Right atrium auricular region (tissue), 2 donors: ENCODE measurements at places on chromosomes 1 and 21. TPM values are rescaled to one million over a fixed set of nuclear protein-coding genes. Genes with fewer than 3 reads are reported as not detected.

DNA sequence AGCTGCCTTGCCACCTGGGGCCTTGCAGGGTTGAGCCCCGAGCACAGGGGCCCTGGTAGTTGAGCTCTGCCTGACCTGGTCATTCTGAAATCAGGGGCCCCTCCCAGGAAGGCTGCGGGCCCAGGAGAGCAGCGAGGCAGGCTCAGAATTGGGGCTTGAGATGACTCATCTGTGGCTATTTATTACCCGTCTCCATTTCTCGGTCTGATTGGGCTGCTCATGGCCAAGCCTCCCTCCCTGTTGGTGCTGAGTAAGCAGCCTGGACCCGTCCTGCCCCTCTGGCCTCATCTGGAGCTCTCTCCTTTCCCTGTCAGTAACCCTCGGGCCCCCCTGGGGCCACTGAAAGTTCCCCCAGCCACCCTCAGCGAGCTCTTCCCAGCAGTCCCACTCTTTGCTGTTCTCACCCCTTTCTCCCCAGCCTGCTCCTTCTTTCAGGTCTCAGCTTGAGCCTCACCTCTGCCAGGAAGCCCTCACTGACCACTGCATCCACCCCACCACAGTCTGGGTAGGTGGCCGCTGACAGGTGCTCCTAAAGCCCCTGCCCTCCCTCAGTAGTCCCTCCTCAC is 11.0 kb upstream of the TNFRSF8 start:
- DNase-seq, result peak; percentile 81

DNA sequence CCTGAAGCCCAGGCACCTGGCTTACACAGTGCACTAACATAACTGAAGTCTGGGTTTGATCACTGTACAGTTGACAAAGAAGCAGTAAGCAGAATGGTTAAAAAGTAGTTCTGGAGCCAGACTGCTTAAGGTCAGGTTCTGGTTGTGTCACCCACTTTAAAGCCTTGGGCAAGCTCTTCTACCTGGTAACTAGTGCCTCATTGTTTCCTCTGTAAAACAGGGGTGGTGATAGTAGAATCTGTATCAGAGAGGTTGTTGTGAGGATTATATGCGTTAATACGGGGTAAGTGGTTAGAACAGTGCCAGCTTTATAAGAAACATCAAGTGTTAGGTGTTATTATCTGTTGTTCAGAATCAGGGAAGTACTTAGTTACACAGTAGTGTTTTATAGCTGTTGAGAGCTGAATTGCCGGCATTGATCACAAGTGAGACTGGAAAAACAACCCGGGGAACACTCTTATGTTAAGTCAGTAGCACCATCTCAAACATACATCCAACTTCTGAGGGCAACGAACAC is 3.7 kb downstream of the BACH1 start:
- no peak for DNase-seq

DNA sequence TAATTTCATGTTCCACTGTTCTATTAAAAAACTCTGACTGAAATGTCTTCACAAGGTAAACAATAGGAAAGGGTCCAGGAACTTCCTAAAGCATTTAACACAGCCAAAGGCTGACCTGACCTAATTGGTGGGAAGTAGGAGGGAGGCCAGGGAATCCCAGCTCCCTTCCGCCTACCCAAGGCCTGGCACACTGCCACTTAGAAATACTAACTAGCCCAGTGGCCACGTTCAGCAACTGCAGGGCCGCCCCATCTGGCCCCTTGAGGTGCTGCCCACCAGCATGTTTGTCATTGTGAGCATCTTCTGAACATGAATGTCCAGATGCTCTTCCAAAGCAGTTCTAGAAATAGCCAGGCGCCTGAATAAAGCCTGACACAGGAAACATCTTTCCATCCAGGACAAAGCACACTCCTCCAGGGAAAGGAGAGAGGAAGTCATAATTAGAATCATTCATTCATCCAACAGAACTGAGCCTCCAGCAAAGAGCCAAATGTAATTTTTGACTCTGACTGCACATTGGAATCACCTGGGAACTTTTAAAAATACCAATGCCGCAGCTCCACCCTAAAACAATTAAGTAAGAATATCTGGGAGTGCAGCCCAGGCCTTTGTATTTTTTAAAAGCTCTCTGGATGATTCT is 44.6 kb upstream of the BCL9 start:
- no peak for DNase-seq

DNA sequence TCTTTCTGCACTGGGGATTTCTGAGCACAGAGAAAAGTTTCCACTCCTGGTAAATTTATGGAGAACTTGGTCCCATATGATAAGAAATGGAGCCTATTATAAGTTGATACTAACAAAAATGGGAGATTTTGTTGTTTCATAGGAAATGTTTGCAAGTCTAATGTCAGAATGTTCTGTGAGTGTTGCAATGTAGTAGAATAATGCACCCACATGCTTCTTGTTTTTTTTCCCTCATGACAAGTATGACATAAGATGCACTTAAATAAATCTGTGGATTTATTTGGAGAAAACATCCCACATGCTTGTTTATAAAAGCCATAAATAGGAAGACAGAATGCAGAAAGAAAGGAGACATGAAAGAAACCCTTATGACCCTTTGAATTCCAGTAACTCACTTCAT is 50.8 kb upstream of the KCNJ6 start:
- no peak for DNase-seq

DNA sequence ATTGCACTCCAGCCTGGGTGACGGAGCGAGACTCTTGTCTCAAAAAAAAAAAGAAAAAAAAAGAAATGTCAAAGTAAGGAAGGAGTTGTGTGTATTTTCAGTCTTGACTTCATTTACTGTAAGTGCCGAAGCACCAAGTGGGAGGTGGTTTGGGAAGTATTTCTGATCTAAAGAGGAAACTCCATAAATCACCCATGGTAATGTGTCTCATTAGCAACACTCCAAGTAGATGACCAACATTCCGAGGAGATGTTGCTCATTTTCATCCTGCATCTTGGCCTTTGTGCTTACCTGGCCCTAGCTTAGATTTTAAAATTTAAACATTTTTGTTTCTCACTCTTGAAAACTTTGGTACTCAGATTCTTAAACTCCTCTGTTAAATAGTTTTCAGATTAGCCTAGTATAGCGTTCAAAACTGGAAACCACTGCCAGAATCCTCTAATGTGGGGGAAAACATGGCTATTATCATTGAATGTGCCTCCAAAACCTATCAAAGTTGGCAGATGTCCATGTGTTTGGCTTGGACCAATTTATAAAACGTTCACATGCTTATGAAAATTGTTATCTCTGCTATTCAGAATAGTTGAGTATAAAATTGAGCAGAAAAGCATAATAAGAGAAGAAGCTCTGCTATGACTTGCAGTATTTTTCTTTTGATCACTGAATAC is 110.4 kb downstream of the NFIA start:
- DNase-seq, result no peak

GRCh38 chr1:94527447-94528031 is 14.0 kb downstream of the F3 start:
- DNase-seq, result no peak

DNA sequence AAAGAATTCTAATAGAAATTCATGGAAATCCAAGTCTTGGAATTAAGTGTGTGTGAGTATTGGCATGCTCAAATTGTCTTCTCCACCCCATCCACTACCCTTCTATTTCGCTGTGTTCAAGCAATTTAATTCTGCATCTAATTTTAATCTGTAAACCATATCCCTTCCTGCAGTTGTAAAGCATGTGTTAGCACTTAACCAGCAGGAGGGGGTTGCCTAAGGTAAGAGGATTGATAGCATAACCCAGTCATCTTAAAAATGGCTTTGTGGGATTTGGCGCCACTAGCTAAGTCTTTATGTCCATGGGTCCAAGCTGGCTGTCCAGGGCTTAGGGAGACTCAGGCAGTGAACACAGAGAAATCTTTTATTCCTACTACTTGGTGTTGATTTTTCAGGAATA is 210.3 kb downstream of the PTPRC start:
- no peak for DNase-seq

DNA sequence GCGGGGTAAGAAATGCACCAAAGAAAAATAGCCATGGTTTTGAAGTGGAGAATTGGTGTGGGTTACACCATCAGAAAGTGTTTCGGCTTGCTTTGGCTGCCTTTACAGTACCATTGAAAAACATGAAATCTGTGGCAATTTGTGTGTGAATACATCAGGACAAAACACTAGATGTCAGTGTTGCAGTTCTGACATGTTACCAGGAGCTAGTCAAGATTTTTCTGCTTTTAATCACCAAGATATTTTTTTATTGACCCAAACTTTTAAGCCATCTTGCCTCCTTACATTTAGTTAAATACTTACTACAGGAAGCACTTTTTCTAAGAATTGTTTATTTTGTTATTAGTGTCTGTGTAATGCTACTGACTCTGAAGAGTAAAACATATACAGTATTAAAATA is 14.3 kb downstream of the RRP15 start:
- DNase-seq, result no peak

DNA sequence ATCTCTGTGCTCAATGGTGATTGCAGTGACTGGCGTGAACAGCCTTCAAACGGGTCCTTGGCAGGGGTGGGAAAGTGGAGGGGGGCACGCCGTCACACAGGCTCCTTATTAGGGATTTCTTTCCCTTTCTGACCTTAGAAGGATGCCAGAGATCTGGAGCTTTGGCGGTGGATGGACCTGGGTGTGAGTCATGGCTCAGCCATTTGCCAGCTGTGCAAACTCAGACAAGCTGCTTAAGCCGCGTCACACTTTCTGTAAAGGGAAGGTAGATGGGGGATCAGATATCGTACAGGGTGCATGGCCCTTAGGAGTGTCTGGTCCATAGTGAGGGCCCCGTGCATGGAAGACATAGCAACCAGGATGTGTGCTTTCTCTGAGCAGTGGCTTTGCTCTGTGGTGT is 48.3 kb upstream of the C1orf174 start:
- no peak for DNase-seq

- no peak for DNase-seq
These were observed 948 bp downstream of the TXLNA start for GRCh38 chr1:32180186-32181060.

GRCh38 chr1:30754684-30755171 is 2.8 kb downstream of the LAPTM5 start:
- DNase-seq, result no peak

GRCh38 chr1:155166471-155167165 is 6.5 kb downstream of the KRTCAP2 start:
- peak; percentile 65 for DNase-seq

B3GALT2 gene
- total RNA-seq, result 51.7 TPM

FCGR1A gene
- 6.4 TPM for total RNA-seq

CACHD1 gene
- total RNA-seq, result 3.1 TPM

CLCA4 gene
- total RNA-seq, result not detected

SYTL1 gene
- total RNA-seq, result 1.8 TPM

AHCTF1 gene
- 21.6 TPM for total RNA-seq
